Left colon (tissue), 2 donors: ENCODE measurements at places on chromosomes 16 and 17. TPM values are rescaled to one million over a fixed set of nuclear protein-coding genes. Genes with fewer than 3 reads are reported as not detected.

Gene SLC2A4
- total RNA-seq: 1.4 TPM

Gene SULT1A2
- total RNA-seq: 26.9 TPM

Gene DUS1L
- total RNA-seq: 146 TPM

Gene MYO15B
- 575 TPM for total RNA-seq

Gene TNS4
- total RNA-seq: 10.5 TPM

Gene PIK3R6
- 0.27 TPM for total RNA-seq

Gene ALOX15B
- total RNA-seq: 2.5 TPM

Gene SPN
- total RNA-seq: 3.5 TPM

DNA sequence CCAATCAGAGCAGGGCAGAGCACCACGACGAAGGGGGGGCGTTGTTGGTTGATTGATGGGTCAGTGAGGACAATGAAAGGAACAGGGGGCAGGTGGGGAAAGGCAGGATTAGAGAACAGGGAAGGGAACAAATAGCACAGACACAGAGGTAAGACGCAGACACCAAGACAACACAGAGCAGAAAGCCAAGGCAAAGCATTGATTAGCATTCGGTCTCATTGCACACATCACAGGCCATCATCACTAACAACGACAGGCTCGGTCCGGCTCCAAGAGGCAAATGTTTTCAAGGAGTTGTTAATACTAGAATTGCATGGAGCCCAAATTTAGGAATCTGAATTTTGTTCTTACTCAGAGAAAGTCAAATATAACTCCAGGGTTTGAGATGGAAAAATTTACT, 34.6 kb upstream of the TRAP1 start:
- no peak for DNase-seq

GRCh38 chr17:57490111-57490845, 234.0 kb downstream of the MSI2 start:
- DNase-seq: no peak

GRCh38 chr17:5352681-5353289, 66.7 kb downstream of the NUP88 start:
- DNase-seq: no peak

DNA sequence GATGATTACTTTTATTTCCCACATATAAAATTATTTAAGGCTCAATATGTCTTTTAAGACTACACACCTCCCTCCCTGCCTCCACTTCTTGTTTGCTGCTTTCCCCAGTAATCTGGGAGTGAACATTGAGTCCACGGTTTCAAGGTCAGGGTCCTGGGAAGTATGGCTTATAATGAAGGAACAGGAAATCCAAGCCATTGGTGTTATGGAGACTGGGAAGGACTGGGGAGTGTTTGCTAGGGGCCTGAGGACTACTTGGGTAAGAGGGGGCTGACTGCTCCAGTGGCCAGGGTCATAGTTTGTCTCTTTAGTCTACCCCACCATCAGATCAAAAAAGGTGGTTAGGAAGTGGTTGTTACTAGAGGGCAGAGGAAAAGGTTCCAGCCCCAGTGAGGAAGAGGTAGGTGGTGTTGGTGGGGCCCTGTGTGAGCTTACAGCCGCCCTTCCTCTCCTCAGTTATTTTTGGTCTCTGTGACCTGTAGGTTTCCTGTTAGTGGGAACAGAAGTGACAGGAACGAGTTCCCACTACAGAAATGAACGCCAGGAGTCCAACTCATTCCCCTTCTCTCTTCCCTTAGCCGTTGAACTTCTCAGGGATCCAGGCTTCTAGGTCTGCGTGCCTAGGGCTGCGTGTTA, 742 bp upstream of the SLC16A13 start:
- no peak for DNase-seq

DNA sequence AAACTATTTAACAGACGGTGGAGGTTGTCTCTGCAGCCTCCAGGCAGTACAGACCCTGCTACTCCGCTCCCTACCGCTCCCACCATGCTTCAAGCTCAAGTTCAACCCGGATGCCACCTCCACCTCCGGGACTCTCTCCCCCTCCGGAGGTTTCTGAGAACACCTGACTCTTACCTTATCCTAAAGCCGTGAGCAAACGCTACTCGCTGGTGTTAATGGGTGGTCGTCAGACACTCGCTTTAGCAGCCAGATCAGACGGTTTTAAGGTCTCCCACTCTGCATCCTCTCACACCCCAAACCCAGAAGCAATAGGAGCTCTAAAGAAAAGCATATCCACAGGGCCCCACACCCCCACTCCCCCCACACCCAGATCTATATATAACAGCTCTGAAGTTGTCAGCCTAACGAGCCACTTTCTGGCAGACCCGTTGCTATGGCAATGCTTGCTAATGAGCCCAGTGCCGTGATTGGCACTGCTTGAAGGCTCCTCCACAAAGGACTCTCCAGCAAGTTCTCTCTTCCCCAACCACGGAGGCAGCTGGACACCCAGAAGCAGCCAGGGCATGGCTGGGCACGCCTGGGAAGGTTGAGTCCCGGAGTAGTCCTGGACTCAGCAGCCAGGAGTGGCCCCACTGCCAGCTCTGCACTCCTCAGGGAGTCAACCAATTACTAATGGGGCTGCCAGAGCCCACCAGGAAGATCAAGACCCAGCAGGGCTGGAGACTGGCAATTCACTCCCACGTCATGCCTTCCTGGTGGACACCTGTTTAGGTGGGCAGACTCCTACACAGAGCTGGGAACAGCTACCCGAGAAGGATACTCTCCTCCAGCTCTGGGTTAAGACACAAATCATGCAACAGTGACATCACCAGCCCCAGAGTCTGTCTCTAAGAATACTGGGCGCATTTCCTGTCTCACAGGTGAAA, 121.2 kb upstream of the RCVRN start:
- DNase-seq: no peak

- no peak for DNase-seq
Measured at GRCh38 chr17:81302861-81303333, 7.8 kb upstream of the SLC38A10 start.

DNA sequence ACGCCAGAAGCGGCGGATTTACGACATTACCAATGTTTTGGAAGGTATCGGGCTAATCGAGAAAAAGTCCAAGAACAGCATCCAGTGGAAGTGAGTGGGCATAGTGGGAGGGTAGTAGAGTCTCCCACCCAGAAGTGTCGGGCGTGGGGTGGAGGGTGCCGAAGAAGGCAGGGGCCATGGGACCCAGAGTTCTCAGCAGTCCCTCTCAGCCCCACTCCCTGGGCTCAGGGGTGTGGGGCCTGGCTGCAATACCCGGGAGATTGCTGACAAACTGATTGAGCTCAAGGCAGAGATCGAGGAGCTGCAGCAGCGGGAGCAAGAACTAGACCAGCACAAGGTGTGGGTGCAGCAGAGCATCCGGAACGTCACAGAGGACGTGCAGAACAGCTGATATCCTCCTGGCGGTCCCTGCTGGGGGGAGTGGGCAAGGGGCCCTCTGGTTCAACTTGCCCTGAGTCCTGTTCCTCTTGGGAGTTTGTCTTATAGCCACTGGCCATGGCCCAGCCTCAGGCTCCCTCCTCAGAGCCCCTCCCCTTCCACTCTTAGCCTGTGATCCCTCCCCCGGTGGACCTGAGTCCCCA, 916 bp downstream of the E2F4 start:
- no peak for DNase-seq

DNA sequence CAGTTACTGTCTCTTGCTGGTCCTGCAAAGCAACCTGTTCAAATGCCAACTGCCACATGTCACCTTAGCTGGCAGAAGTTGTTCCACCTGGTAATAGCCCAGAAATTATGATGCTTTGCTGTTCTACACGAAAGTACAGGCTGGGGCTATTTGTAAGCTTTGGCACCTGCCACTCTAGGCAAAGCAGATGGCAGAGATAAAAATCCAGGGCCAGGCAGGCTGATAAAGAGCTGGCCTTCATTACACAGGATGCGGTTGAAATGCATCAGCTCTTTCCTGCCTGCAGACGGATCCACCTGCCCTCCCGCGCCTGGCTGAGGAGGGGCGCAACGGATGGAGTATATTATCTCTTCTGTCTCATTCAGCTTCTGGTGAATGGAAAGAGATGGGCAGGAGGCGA, 29.3 kb upstream of the KDM8 start:
- peak; percentile 41 for DNase-seq

DNA sequence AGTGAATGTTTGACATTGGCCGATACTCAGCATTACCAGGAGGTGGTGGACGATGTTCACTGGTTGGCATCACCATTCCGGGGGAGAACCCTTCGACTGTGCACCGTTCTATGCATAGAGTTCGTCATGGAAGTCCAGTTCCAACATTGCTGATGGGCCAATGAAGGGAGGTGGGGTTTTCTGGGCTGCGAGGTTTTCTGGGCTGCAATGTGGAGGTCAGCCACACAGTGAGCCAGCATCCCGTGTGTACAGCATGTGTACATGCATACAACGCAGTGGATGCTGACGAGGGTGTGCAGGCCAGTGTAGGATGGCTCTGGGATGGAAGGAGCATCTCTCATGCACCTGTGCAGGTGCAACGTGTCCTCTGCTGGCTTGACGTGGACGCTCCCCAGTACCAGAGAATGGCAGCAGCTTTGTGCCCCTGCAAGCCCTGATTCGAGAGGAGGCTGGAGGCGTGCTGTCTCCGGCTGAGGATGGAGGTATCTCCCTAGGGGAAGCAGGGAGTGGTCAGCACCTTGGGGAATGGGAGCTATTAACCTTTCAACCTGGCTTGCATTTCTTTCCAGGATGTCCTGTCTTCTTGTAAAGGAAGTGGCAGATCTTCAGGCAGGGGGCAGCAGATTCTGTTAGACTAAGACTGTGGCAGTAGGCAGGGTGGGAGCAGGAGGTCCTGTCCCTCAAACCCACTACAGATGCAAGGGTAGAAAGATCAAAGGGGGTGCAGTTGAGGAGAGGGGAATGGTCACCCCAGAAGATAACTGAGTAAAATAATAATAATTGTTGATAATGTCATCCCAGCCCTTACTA, 98.2 kb downstream of the CYLD start:
- no peak for DNase-seq

DNA sequence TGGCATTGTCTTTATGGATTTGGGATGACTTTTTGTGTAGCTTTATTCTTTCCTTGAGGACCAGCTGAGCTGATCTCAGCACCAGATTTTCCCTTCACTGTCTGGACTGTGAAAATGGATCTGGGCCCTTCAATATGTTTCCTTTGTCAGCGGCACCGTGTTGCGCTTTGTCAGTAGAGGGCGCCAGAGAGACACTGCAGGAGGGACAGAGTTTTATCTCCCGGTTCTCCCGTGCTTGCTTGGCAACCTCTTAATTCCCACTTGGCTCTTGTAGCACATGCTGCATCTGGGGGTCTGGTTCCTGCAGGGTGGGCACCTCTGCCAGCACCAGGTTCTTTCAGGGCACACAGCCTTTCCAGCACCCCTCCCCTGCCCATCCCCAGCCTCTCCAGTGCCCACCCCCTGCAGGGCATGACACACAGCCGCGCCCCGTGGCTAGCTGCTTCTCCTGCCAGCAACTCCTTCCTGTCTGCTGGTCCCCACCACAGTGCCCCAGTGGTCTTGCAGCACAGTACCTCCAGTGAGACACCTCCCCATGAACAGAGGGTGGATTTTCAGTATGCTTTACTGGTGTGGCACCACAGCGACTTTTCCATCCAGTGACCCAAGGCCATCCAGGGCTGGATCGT, 19.6 kb downstream of the OR1D5 start:
- no peak for DNase-seq

GRCh38 chr17:49439305-49439672, 24.6 kb upstream of the PHB1 start:
- DNase-seq: no peak

- no peak for DNase-seq
Measured at GRCh38 chr16:72025404-72026114, 17.0 kb downstream of the DHODH start.

DNA sequence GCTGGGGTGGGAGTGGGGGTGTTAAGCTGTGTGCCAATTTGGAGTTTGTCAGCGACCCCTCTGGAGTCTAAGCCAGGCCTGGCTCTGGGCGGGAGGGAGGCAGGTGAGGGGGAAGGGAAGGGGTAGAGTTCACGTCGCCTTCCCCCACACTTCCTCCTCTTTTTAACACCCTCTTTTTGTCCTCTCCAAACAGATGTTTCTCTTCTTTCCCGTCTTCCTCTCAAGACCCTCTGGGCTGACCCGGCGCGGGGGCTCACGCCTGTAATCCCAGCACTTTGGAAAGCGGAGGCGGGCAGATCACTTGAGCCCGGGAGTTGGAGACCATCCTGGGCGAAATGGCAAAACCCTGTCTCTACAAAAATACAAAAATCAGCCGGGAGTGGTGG, 3.3 kb downstream of the HOXB1 start:
- DNase-seq: no peak

DNA sequence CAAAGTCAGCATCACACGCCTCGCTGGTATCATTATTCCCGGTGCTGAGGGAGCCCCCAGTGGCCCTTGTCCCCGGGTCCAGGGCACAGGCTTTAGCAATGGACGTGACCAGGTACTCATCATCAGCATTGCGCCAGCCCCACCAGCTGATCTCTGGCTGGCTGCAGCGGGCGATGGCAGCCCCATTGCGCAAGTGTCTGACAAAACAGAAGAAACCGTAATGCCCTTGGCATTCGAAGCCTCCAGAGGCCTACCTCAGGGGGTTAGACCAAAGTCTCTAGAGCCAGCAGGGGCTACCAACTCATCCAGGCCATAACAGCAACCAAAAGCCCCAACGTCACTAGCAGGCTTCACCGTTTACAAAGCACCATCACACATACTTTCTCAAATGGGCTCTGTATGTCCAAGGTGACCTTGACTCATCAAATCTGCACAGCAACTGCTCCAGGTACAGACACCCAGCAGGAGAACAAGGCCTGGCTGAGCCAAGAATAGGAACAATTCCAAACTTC, 7.3 kb downstream of the MTMR4 start:
- no peak for DNase-seq

GRCh38 chr16:8795091-8795490, 2.3 kb downstream of the TMEM186 start:
- DNase-seq: no peak
